ENCODE measurements at places on chromosomes 13 and 19.

DNA sequence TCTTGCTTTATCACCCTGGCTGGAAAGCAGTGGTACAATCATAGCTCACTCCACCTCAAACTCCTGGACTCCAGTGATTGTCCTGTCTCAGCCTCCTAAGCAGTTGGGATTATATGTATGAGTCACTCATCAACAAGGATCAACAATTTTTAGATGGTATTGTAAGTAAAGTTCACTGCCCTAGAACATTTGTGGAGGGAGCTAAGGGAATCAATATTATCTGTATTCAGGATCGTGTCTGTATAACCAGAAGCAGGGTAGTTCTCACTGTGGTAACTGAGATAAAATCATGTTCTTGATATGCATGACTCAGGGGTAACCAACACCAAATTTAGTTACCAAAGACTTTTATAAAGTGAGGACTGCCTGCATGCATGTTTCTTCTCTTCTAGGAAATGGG lies 27.0 kb downstream of the ZMYM5 start:
- no peak for DNase-seq

DNA sequence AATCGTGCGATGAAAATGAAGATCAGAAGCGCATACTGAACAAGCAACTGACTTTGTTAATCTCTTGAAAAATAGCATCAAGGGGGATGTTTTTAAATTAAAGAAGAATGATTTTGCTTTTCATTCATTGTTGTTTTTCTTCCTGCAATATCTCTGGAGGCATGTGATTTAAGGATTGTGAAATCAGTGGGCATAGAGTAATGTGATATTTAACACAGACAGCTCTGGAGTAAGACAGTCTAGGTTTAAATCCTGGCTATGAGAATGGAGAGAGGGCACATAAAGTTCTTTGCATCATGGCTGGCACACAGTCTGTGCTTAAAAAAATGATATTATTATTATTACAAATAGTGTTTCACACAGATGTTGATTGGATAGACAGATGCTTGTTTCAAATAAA lies 243.1 kb upstream of the NBEA start:
- DNase-seq: no peak

DNA sequence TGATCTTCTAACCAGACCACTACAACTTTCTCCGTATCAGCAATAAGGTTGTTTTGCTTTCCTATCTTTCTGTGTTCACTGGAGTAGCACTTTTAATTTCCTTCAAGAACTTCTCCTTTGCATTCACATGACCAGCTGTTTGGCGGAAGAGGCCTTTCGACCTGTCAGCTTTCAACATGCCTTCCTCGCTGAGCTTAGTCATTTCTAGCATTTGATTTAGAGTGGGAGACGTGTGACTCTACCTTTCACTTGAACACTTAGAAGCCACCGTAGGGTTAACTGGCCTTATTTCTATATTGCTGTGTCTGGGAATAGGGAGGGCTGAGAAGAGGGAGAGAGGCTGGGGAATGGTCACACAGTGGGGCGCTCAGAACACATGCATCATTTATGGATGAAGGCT lies 104.7 kb downstream of the TUBGCP3 start:
- DNase-seq: no peak

DNA sequence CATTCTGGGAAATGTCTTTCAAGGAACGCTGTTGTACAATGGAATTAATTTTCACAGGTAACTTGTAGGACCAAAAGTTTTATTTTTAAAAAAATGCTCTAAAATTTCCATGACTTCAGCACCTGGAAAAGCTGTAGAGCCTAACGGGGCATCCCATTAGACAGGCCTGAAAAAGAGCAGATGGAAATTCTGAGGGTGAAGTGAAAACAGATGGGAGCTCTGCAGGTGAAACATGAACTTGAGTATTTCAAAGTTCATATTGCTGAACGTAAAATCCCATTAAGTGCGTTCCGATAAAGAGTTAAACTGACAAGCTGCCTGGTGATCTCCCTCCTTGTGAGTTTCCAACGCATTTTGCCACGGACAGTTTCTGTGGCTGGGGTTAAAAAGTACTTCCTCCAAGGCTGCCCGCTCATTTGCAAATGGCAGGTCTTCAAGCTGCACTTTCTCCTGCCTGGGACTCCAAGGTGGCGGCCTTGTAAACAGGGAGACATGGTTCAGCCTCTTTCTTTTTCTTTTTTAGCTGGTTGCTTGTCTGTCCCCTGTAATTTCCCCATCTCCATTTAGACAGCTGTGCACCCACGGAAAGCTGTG lies 450.4 kb downstream of the FGF9 start:
- no peak for DNase-seq

DNA sequence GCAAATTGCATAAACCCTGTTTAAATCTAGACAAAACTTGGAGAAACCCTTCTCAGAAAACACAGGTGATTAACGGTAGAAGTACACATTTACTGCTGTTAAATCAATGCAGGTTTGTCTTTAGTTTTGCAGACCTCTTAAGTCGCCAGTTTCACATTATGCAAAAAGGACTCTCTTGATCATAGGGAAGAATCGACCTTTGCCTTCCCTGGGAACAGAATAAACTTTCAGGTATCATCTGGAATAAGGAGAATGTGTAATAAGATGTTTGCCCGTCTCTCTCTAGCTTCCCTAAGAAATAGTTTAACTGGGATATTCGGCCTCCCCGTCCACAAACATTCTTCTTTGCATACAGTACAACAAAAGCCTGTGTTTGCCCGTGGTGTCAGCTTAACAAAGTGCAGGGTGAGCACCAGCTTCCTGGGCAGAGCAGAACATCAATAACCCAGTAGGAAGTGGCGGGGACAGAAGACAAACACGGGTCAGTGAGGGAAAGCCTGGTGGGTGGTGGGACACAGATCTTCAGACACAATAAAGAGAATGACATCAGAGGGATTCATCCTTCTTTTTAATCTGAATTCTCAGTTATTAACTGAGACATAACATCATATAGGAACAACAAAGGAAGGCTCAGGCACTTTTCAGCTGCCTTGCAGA lies 1077.7 kb upstream of the SLC10A2 start:
- DNase-seq: no peak

DNA sequence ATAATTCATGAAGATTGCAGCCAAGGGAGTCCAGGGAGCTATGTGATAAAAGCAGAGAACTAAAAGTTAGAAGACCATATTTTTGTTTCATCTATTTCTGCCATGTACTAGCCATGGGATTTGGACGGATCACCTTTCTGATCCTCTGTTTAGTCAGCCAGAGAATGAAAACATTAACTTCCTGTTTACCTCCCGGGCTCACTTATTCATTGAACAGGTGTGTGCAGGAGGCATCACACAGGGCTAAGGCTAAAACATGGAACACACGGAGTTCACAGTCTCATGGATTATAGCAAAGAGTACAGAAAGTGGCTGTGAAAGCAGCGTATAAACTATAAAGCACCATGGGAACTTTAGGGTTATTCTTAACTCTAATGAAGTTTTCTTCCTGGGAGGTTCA lies 96.8 kb downstream of the GPR12 start:
- no peak for DNase-seq

DNA sequence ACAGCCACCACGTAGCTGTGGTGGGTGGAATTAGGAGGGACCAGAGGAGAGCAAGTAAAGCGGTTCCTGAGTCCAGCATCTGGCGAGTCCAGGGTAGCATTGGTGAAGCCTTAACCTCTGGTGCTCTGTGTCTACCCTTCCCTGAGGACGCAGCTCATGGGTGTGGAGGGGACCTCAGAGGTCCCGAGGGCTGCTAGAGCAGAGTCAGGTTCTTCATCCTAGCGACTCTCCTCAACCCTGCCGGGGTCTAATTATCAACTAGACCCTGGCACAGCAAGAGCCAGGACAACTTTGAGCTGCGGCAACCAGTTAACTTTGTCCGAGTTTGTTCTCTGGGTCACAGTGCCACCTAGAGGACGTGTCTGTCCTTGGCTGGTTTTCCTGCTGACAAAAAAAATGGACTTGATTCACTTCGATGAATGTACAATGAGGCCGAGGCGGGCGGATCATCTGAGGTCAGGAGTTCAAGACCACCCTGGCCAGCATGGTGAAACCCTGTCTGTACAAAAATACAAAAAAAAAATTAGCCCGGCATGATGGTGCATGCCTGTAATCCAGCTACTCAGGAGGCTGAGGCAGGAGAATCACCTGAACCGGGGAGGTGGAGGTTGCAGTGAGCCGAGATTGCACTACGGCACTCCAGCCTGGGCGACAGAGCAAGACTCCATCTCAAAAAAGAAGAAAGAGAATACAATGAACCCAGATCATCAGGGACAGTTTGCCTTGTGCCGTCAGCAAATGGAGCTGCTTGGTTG lies 25.0 kb downstream of the TSSK6 start:
- peak; percentile 90 for DNase-seq

DNA sequence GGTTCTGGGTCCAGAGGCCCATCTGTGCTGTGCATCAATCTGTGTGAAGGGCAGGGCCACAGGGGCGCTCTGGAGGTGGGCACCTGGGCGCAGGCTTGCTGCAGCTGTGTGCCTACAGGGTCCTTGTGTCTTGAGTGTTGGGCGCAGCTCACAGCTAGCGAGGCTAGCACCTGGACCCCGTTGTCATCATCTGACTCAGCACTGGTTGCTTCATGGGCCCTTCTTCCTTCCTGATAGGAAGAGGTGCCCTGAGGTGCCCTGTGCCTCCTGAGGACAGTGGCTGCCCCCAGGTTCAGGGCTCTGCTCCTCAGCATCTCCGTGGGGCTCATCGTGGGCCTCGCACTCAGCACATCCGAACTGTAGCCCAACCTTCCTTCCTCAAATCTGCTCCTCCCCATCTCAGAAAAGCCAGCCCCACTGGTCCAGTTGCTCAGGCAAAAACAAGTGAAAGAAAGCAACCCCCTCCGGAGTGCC lies 54.8 kb downstream of the GATAD2A start:
- DNase-seq: no peak

- no peak for DNase-seq
Measured at GRCh38 chr19:31001991-31002390, 347.2 kb downstream of the TSHZ3 start.

DNA sequence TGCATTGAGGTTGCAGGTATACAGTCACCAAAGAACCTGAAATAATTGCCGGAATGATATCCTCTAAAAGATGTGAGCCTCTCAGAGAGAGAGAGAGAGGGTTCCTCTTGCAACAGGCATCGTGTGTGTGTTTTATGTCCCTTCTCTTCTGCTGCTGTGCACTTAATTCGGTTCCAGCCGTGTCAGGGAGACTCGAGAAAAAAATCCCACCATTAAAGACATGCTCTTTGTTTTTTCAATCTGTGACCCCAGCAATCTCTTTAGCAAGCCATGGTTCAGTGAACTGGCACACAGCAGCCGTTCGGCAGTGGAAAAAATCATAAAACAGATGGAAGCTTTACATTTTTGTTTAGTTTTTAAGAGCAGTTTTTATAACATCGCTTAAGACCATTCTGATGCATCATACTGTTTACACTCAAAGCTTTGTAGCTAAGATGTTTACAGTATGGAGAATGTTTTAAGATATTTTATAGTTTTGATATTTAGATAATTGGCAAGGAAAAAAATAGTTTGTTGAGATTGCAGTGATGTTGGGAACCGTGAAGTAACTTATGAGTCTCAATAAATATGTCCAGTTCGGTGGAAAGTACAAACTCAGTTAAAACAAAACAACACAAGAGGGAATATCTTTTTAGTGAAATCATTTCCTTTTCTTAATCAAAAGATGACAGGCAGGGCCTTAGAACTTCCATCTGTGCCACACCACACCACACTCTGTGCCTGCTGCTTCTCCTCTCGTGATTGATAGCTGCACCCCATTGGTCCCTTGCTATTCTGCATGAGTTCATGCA lies 31.2 kb upstream of the ZNF536 start:
- no peak for DNase-seq
